ENCODE measurements at places on chromosomes 2 and 18. TPM values are rescaled to one million over a fixed set of nuclear protein-coding genes. Genes with fewer than 3 reads are reported as not detected.
A peak's percentile ranks its signal among the peaks of the same experiment; 100 is the strongest.

GRCh38 chr2:162477011-162477410 is 133.1 kb downstream of the GCA start:
- no peak overlapping the region for H3K4me3 ChIP-seq
- H3K36me3 ChIP-seq, result no peaks in the 10 kb centered on the region
- no peaks in the 10 kb centered on the region for H3K27me3 ChIP-seq
- DNase-seq, result no peak
- no peak overlapping the region for H3K27ac ChIP-seq

DNA sequence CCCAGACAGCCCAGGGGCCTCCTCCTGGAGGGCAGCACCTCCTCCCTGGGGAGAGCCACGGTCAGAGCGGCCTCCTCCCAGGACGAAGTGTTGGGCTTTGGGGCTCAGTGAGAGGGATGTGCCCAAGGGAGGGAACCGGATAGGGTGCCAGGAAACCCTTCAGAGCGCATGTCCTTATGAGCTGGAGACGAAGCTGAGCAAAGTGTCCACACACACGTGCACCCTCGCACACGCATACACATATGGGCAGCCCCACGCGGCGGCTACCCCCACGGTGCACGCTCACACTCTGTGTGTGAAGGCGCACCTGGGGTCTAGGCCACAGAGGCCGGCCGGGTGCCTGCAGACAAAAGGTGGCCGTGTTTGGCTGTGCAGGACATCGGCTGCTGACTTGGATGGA is 106.1 kb upstream of the HDAC4 start:
- no peak overlapping the region for H3K4me3 ChIP-seq
- DNase-seq, result no peak
- H3K4me1 ChIP-seq, result no peaks in the 10 kb centered on the region
- H3K27ac ChIP-seq, result no peak overlapping the region

Gene CABLES1
- 0.39 TPM for total RNA-seq

DNA sequence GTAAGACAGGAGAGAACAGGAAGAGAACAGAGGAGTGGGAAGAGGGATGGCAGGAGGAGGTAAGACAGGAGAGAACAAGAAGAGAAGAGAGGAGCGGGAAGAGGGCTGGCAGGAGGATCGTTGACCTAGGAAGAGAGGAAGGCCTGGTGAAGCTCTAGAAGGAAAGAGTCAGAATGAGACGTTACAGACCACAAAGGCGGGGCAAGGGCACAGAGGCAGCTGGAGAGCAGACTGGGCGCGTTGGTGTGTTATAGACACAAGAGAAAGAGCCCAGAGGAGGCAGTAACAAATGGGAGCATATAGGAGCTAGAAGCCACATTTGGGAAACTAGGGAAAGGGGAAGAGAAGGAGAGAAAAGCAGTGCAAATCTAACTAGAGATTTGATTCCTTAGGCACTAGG is 26.6 kb downstream of the PTRHD1 start:
- H3K4me3 ChIP-seq, result peak overlapping the region; percentile 10
- DNase-seq, result no peak
- peaks cover 14% of the 10 kb centered on the region for H3K4me1 ChIP-seq

GRCh38 chr2:120514521-120514920 is 168.6 kb downstream of the INHBB start:
- H3K4me3 ChIP-seq, result no peak overlapping the region
- no peaks in the 10 kb centered on the region for H3K4me1 ChIP-seq
- H3K27ac ChIP-seq, result no peak overlapping the region
- peaks cover 13% of the 10 kb centered on the region for H3K27me3 ChIP-seq
- DNase-seq, result no peak

Gene C2orf80
- total RNA-seq, result not detected

Gene ONECUT2
- total RNA-seq, result 0.39 TPM

DNA sequence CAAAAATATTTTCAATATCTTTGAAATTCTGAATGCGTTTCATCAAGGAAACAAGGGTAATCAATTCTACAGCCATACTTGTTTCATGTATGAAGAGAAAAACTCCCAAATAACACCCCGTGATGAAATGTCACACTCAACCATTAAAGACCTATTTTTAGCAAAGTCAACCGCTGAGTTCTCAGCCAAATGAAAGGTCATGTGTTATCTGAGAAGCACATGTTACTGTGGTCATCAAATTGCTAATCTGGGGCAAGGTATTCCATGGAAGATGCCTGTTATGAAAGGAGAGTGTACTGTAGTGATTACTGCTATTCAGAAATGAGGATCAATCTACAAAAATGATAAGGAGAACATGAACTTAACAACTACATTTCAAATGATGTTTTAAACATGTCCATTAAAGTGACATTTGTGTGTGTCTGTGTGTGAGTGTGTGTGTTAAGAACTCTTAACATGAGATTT is 126.7 kb downstream of the BCL2 start:
- no peaks in the 10 kb centered on the region for H3K27me3 ChIP-seq
- no peak for DNase-seq
- H3K36me3 ChIP-seq, result no peaks in the 10 kb centered on the region
- peak overlapping the region; percentile 70 for H3K27ac ChIP-seq
- H3K4me3 ChIP-seq, result peak overlapping the region; percentile 68
- peaks cover 28% of the 10 kb centered on the region for H3K4me1 ChIP-seq

All from natural killer cell treated with Interleukin-12 subunit alpha and Interleukin-12 subunit beta and Interleukin-15 and Interleukin-18, amount 100 ng/mL, for 72 hours (primary cell).